ENCODE measurements at places on chromosomes 5 and 9.

GRCh38 chr9:109974918-109975276, 194.9 kb downstream of the PALM2AKAP2 start:
- DNase-seq: no peak

DNA sequence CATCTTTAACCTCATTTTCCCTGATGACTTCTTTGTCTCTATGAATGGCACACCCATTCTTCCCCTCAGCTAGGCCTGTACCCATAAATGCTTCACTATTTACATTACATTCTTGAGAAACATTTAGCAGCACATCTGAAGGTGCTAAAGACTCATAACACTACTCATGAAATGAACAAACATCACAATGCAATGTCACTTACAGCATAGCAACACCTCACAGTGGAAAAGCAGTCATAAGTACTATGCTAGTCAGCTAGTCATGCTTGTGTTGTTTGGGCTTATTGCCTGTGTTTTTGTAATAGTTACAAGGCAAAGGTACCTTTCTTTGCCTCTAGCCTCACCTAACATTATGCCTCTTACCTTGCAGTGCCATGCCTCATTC, 228.9 kb downstream of the KIAA0825 start:
- no peak for DNase-seq

GRCh38 chr9:27183701-27184100, 74.7 kb downstream of the TEK start:
- DNase-seq: no peak

GRCh38 chr9:114737118-114737517, 55.1 kb upstream of the TEX48 start:
- no peak for DNase-seq

GRCh38 chr9:96447406-96447805, 2.6 kb upstream of the HABP4 start:
- DNase-seq: no peak

- DNase-seq: no peak
Observed at GRCh38 chr9:137439158-137439714, 1.9 kb downstream of the ENTPD8 start.

GRCh38 chr9:74697535-74697934, 190.2 kb downstream of the TRPM6 start:
- DNase-seq: no peak

DNA sequence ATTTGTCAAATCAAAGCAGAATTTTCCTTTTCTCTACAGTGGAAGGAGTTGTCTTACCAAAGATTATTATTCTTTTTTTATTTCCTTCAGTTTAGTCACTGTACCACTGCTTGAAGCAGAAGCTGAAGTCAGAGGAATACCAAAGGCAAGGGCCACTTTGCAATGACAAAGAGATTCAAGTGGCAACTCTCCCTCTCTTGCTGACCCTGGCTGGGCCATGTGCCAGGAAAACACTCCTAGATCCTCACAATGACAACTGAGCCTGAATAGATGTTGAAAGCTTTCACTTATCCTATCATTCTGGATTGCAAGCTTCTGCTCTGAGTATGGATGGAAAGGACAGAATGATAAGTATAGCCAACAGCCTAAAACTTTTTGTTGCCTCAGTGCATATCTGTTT, 618.3 kb downstream of the NR2F1-AS1 start:
- DNase-seq: no peak
